ENCODE measurements at places on chromosomes 3 and 15. TPM values are rescaled to one million over a fixed set of nuclear protein-coding genes. Genes with fewer than 3 reads are reported as not detected.

The ZNF660 gene
- 0.43 TPM for total RNA-seq

The TGM4 gene
- total RNA-seq: not detected

The ERC2 gene
- total RNA-seq: 0.11 TPM

The CKMT1A gene
- total RNA-seq: not detected

The CCR5 gene
- not detected for total RNA-seq

The ALG3 gene
- 167 TPM for total RNA-seq

The MYLK gene
- 196 TPM for total RNA-seq

The CAMP gene
- not detected for total RNA-seq

The RAF1 gene
- total RNA-seq: 103 TPM

The RGMA gene
- total RNA-seq: 76.7 TPM

The RNF168 gene
- 16.0 TPM for total RNA-seq

The SUCNR1 gene
- total RNA-seq: 3.1 TPM

The HYAL1 gene
- 49.5 TPM for total RNA-seq

The GANC gene
- total RNA-seq: 22.9 TPM

The RPS17 gene
- total RNA-seq: 1,125 TPM

The SAMD7 gene
- total RNA-seq: not detected

The PIF1 gene
- not detected for total RNA-seq

The WDR5B gene
- total RNA-seq: 1.8 TPM

The EPHB1 gene
- total RNA-seq: 0.53 TPM
